Cardiac muscle cell (in vitro differentiated cells and primary cell): ENCODE measurements at places on chromosomes 4 and X. TPM values are rescaled to one million over a fixed set of nuclear protein-coding genes. Genes with fewer than 3 reads are reported as not detected.

The PGAM4 gene
- not detected in 2 replicates for total RNA-seq

The FGD1 gene
- total RNA-seq = 18.7 and 28.8 TPM in 2 replicates

The PPEF2 gene
- not detected in 2 replicates for total RNA-seq

The TRPC5OS gene
- 0.04 TPM in 1 of 2 replicates, not detected in the other for total RNA-seq

The ALAS2 gene
- total RNA-seq = 4.3 and 6.8 TPM in 2 replicates

The FAM53A gene
- 7.1 and 11.8 TPM in 2 replicates for total RNA-seq

The HELT gene
- not detected in 2 replicates for total RNA-seq

The AKAP4 gene
- not detected in 2 replicates for total RNA-seq

The PCSK1N gene
- 7.1 and 8.5 TPM in 2 replicates for total RNA-seq

GRCh38 chrX:17591741-17592110 is 145.6 kb upstream of the SCML1 start:
- DNase-seq = peak; percentile 82

GRCh38 chrX:152810403-152810802 is 20.2 kb downstream of the CETN2 start:
- no peak for DNase-seq

GRCh38 chr4:24956091-24956490 is 43.2 kb upstream of the CCDC149 start:
- DNase-seq = no peak

DNA sequence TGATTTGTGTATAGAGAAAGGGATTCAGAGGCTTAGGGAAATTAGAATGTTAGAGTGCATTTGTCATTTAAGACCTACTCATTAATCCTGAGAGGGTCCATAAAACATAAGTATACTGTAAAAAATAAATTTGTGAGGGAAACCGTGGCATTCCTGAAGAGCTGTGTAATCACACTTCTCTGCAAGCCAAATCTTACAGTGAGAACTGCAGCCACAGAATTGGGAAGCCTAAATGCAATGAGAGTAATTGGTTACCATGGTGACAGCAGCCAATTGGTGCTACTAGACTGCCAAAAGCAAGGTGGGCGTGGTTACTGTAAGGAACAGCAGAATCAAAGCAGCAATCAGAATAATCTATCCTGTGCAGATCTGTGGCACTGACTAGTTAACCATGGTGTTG is 345.2 kb upstream of the GRID2 start:
- DNase-seq = peak; percentile 40

GRCh38 chr4:85406185-85406584 is 68.8 kb upstream of the ARHGAP24 start:
- no peak for DNase-seq

DNA sequence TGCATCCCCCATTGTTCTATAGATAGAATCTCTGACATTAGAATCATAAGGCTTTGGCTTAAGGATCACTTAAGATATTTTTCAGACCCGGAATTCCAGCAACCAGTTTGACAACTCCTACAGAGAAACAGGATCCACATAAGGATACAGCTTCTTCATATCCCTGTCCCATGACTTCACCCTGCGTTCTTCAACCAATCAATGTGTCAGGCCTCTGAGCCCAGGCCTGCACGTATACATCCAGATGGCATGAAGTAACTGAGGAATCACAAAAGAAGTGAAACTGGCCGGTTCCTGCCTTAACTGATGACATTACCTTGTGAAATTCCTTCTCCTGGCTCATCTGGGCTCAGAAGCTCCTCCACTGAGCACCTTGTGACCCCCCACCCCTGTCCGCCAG is 85.1 kb downstream of the MFAP3L start:
- DNase-seq = no peak

DNA sequence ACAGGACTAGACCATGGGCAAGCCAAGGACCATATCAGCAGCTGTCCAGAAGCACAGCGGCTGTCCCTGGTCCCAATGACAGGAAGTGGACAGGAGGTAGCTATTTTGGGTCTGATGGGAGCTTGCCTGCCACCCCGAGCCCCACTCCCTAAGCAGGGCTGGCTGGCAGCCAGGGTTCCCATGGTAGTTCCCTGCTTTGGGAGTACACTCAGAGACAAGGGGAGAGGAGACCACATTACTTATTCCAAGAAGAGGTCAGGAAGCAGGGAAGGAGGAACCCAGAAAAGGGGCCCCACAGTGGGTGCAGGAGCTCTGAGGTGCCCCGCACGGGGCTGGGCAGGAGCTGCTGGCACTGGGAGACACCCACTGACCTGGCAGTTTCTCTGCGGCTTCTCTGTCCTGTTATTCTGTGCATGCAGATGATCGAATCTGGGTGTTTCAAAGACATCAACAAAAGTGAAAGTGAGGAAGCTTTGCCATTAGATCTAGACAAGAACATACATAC is 36.3 kb downstream of the HTT-AS start:
- DNase-seq = peak; percentile 76

- peak; percentile 86 for DNase-seq
Measured at GRCh38 chr4:128424527-128425497, 137.2 kb upstream of the PGRMC2 start.

DNA sequence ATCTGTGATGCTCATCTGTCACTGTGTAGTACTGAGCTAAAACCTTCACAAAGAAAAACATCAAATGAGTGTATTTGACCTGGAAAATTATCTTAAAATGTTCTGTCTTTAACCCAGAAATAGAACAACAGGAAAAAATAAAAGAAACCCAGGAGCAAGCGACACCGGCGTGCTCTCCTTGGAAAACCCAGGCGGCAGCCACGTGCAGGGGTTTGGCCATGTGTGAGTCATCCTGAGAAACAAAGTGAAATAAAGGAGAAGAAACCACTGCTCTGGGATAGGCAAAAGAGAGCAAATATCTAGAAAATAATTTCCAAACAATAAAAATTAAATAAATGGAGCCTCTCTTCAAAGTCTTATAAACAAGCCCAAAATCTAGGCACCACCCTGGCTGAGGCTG is 20.0 kb upstream of the TMEM128 start:
- DNase-seq = no peak

DNA sequence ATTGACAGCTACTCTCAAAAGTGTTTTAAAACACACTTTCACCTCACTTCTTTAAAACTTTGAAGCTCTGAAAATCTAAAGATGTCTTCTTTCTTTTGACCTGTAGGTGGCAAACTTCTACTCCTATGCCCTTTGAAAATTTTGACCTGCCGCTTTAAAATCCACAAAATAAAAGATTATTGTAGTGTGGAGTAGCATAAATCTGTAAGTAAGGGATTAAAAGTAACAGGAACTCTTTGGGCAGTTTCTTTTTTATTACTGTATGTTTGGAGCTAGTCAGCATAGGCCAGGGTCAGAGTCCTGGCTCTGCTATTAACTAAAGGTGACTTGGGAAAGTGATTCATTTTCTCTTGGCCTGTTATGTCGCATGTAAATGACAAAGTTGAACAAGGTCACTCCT is 25.5 kb downstream of the BBS12 start:
- DNase-seq = peak; percentile 37

DNA sequence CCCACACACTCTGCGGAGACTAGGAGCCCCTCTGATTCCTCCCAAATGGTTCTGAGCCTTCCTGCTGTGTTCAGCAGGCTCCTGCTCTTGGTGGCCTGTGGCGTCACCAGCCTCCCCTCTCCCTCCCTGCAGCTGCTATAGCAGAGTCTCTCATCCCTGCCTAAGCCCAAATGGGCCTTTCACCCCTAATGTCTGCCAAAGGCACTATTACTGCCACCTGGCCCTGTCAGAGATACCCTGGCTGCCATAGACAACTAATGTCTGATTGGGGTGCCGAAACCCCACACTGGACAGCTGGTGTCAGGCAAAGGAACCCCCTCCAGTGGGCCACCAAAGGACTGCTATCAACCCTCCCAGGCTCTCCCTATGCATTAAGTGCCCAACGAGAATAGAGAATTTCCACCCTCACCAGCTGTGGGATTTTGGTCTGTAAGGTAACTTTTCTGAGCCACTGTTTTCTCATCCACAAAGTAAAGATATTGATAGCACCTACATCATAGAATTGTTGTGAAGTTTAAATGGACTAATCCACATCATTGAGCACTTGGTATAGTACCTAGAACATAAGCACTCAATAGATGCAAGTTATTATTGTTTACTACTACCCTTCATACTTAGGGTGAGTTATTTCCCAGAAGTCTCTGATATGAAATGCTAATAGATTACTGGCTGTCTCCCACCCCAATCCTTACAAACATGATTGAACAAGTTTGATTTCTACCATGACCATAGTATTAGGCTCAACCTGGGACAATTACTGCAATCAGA is 421.3 kb downstream of the MID1IP1 start:
- no peak for DNase-seq

GRCh38 chr4:1604706-1605205 is 79.4 kb downstream of the FAM53A start:
- DNase-seq = no peak

DNA sequence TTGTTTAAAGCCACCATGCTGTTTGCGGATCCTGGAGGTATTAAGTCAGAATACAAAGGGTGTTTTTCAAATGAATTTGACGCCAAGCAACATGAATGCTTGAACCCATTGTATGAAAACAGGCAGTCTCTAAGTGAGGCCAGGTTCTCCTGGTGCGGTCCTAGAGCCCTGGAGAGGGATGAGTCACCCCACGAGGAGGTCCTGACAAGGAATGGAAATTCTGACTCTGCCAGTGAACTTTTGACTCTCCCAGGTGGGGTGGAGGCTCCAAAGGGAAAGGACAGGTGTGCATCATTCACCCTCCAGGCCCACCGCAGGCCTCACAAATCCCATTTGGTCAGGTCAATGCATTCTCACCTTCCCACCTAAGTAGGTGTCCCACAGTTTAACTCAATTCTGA is 1.5 kb downstream of the TRIM2 start:
- peak; percentile 37 for DNase-seq

DNA sequence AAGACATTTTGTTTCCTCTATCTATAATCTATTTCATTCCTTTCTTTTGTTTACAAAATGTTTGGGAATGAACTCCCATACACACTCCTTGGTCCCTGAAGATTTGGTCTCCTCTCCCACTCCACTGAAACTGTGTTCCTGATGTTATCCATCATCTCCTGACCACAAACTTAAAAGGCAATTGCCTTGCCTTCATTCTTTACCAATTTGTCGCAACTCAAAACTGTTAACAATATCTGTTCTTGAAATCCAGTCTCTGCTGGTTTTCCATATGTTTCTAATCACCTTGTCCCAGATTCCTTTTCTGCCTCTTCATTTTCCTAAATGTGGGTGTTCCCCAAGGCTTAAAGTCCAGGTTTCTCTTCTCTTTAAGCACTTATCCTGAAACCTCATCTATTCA is 262.2 kb upstream of the TTC29 start:
- no peak for DNase-seq

- DNase-seq = peak; percentile 25
Measured at GRCh38 chr4:121277194-121278105, 103.4 kb downstream of the QRFPR start.

- peak; percentile 48 for DNase-seq
Measured at GRCh38 chr4:47705326-47705981, 132.4 kb downstream of the CORIN start.

GRCh38 chr4:36337665-36338185 is 56.3 kb downstream of the DTHD1 start:
- DNase-seq = no peak

DNA sequence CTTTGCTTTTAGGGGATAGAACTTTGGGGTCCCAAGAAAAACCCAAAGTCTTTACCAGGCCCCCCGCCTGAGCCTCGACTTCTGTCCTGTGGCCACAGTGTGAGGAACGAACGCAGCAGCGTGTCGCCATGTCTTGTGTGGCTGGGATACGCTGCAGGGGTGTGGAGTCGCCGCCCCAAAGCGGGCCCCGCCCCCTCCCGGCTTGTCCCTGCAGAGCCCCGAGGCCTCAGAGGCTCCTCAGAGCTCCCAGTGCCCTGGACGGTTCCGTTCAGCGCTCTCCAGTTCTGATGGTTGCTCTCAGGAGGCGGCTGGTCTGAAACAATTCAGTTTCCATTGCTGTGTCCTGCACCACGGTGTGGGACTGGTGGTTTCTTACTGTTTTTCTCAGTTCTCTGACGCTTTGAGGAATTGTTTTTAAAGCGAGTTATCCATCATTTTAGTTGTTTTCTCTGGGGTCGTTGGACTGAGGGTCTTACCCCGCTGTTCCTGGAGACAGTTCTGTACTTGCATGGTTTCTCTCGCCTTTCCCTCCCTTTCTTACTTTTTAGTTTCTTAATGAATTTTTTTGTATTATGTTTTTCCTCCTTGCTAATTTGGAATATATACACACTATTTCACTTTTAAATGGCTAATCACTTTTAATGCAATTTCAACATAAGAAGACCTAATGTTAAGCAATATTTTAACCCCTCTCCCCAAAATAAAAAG is 1.6 kb upstream of the IDUA start:
- peak; percentile 69 for DNase-seq

DNA sequence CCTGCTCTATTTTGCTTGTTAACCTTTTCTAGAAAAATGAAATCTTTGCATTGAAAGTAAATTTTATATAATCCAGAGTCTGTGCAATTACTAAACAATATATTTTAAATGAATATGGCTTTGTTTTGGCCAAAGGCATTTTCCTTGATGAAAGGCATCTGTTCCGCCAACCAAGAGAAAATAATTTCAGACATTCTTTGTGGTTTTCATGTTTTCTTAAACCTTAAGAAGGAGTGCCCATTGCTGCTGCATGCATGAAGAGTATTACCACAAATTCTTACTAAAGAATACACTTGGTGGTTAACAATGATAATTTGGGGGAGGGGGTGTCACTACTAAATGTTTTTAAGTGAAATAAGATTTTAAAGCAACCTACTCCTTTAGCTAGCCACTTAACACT is 2.7 kb upstream of the PDGFC start:
- DNase-seq = no peak

DNA sequence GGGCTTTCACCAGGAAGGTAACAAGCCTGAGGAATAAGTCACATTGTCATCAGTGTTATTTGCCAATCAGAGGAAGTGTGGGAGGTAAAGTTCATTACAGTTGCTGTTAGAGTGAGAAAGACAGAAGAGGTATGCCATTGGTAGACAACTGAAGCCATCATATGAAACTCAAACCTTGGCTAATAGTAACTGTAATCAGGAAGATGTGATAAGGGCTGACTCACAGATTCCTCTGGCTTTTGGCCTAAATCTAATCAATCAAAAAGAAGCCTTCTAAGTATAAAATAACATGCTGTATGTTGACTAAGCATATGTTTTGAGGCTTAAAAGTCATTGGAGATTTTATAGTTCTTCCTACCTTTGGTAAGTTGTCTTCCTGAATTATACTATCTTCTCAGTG is 242.8 kb downstream of the PCDH7 start:
- DNase-seq = no peak

GRCh38 chr4:121738780-121739535 is 26.0 kb downstream of the SMIM43 start:
- peak; percentile 87 for DNase-seq

DNA sequence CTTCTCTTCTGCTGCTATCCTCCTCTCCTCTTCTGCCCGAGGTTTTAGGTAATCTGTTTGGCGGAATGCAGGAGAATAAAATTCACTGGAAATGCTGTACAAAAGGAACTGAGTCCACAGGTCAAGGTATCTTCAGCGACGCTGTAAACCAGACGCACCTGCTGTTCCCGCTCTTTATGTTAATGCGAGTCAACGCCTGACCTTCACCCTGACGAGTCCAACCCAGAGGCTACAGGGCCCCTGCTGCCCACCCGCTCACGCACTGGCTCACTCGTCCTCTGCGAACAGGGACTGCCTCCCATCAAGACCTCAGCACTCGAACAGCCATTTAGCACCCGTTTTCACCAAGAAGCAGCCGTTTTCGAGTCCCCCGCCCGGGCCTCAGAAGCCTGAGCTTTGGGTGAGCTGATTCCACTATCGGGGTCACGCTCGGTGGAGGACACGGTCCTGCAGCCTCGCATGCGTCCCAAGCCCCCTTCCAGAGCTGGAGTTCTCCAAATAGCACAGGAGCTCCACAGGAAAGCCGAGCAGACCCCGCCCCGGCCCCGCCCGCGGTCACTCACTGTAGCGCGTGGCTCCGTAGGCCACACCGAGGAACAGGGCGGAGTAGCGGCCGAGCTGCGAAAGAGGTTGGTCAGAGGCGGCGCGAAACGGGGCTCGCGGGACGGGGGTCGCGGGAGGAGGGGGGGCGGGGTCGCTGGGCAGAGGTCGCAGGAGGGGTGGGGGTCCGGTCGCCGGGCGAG is 556 bp downstream of the ATP5ME start:
- no peak for DNase-seq
